Peyer's patch (tissue), 4 donors: ENCODE measurements at places on chromosomes 6 and 20.

- DNase-seq: no peak
Measured at GRCh38 chr6:15152700-15153099, 93.2 kb upstream of the JARID2 start.

- DNase-seq: no peak
Measured at GRCh38 chr6:168181876-168182275, 102.9 kb upstream of the FRMD1 start.

- no peak for DNase-seq
Measured at GRCh38 chr6:117627533-117627932, 25.2 kb upstream of the GOPC start.

DNA sequence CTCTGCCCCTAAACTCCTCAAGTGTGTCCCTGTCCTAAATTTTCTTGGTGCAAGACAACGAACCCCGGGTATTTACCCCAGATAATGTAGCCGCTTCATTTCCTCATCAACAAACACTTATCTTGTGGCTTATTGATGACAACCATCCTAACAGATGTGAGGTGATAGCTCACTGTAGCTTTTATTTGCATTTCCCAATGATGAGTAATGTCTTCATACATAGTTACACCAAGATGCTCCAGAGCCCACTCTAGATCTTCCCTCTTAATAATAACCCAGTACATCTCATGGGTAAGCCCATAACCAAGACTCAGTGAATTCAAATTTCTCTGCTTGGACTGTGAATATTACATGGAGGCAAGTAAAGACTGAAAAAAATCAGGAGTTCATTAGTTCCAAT, 48.2 kb upstream of the BEND6 start:
- no peak for DNase-seq

GRCh38 chr6:142725024-142725770, 219.8 kb downstream of the HIVEP2 start:
- no peak for DNase-seq

DNA sequence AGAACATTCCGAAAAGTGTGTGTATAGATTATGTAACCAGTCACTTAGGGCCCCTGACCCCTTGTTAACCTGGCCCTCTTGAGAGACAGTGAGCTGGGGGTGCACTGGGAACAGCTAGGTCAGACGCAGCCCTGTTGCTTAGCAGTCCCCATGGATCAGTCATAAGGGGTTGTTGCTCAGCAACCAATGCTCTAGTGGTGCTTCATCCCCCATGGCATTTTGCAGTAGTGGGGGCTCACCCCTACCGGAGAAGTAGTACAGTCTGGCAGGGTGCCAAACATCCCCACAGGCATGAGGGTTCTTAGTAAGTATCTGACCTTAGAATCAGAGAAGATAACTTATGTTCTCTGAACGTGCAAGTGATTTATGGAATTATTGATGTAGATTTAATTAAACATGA, 12.3 kb downstream of the PKIB start:
- DNase-seq: no peak

DNA sequence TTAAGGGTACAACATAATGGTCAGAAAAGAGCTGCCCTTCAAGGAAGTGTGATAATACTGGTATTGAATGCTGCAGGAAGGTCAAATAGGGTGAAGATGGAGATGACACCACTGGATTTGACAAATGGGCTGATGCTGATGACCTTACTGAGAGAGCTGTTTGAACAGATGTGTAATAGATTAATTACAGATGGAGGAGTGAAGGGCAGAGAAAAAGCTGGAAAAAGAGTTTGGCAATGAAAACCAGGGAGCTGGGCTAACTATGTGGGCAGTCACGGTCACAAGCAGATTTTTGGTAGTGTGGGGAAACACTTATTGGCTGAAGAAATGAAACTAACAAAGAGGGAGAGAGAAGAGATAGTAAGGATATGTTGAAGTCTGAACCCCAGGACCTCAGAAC, 83.6 kb upstream of the ENPP5 start:
- DNase-seq: no peak

GRCh38 chr6:25007269-25007699, 71.5 kb upstream of the RIPOR2 start:
- no peak for DNase-seq

- DNase-seq: no peak
Measured at GRCh38 chr20:49612127-49612738, 44.3 kb upstream of the PTGIS start.

- no peak for DNase-seq
Measured at GRCh38 chr6:65064844-65065243, 642.2 kb downstream of the EYS start.

DNA sequence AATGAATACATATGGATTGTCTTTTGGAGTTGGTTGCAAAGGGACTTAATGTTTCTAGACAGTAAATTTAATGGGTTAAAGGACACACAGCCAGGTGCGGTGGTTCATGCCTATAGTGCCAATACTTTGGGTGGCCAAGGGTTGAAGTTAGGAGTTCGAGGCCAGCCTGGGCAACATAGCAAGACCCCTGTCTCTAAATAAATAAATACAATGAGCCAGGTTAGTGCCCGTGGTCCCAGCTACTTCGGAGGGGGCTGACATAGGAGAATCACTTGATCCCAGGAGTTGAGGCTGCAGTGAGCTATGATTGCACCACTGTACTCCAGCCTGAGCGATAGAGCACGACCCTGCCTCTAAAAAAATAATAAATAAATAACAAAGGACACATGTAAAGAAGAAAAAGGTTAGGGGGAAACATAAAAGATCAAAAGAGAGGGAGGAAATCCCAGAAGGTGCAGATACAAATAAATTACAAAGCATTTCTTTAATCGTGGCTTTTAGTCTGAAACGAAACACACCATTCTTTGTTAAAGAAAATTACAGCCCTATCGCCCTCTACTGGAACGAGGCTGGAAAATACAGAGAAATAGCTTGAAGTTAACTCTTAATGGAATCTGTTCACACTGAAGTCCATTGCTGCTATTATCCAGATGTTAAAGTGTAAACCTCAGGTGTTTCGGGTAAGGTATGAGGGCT, 42.6 kb upstream of the SCML4 start:
- DNase-seq: no peak

- DNase-seq: peak; percentile 6
Measured at GRCh38 chr20:59818911-59819310, 114.5 kb downstream of the SYCP2 start.

DNA sequence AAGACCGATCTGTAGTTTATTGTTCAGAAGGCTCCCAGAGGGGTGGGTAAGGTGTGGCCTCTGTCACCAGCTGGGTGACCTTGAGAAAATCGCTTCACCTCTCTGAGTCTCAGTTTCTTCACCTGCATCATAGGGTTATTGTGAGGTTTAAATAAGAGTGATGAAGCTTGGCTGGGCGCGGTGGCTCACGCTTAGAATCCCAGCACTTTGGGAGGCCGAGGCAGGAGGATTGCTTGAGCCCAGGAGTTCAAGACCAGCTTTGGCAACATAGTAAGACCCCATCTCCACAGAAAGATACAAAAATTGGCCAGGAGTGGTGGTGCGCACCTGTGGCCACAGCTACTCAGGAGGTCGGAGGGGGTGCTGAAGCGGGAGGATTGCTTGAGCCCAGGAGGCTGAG, 36.0 kb downstream of the VSTM2L start:
- no peak for DNase-seq

- DNase-seq: no peak
Measured at GRCh38 chr6:108942556-108943492, 94.6 kb downstream of the ARMC2 start.
